ENCODE measurements at places on chromosomes 1 and 21.

- DNase-seq, result no peak
These were observed 896 bp downstream of the KANK4 start for GRCh38 chr1:62318320-62318755.

DNA sequence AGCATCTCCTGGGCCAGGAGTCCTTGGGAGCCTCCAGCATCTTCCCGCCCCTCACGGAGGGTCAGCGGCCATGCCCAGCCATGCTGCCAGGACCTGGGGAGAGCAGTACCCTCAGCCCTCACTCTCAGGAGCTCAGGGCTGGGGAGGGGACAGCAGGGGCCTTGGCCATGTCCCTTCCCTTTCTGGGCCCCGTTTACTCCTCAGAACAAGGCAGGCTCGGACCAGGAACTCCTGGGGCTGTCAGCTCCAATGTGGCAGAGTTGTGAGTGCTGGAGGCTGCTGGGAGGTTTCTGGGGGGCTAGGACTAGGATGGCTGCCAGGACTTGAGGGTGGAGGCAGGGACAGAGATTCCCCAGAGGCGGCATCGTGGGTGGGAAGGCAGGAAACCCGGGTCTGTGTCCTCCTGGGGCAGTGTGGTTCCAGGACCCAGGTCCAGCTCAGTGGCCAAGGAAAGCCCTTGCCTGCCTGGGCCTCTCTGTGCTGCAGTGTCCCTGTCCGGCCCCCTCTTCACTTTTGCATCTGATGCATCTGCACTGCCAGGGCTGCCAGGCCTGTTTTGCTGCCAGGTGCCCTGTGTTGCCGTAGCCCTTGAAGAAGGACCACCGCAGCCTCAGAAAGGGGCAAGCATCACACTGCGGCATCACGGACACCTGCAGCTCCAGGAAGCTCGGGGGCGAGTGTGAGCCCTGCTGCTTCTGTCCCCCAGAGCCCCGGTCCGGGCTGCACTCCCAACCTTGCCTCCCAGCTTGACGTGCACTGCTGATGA, 223.9 kb downstream of the CAMTA1 start:
- no peak for DNase-seq

DNA sequence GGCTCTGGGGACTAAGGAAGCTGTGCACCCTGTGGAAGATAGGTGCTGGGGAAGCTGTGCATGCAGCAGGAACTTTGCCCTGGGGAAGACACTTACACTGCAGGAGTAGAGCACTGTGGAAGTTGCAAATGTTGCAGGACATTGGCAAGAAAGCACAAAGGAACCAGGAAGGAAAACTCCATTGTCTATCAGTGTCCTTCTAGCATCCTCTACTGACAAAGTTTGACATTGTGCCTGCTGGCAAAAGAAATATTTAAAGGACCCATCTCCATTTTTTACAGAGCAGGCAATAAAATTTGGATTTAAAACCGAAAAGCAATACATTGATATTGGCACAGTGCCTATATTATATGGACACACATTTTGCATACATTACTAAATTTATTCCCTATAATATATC, 394.1 kb downstream of the PBX1 start:
- DNase-seq, result no peak

DNA sequence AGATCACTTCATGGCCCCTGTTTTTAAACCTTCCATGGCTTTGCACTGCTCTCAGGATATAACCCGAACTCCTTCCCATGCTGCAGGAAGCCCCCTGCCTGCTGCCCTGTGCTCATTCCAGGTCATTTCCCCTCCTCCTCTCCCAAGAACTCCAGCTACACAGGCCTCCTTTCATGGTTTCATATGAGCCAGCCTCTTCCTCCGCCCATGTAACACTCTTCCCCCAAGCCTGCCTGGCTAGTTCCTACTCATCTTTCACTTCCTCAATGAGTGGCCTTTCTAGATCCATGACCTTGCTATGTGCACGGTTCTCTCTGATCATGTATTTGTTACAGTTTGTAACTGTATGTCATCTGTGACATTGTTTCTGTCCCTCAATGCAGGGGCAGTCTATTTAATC, 3.1 kb upstream of the NCF2 start:
- DNase-seq, result no peak

DNA sequence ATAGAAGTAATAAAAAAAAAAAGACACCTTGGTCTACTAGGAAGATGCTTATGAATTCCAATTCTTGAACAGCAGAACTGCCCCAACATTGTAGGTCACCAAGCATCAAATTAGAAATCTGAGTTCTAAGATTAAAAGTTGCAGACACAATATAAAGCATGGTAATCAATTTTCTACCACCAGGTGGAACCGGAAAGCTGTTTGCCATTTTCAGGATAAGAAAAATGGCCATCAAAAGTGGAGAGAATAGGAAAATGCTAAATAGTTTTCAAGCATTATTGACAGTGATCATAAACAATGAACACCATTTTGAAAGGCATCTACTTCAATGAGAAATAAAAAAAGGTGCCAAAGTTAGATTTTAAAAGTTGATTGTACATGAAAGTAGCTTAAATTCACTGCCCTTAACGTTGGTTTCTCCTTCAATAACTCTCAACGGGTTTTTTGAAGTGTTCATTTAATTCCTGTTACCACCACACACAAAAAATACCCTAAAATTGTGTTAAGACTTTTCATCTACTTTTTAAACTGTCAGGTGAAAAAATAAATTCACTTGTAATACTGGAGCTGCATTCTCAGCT, 252.9 kb downstream of the KCNT2 start:
- peak; percentile 26 for DNase-seq

DNA sequence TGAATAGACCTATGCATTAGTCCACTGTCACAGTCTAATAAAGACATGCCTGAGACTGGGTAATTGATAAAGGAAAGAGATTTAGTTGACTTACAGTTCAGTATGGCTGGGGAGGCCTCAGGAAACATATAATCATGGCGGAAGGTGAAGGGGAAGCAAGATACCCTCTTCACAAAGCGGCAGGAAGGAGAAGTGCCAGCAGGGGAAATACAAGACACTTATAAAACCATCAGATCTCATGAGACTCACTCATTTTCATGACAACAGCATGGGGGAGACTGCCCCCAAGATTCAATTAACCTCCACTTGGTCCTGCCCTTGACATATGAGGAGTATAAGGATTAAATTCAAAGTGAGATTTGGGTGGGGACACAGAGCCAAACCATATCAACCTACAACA, 59.4 kb downstream of the CAPN9 start:
- no peak for DNase-seq

GRCh38 chr1:5717031-5717682, 275.1 kb downstream of the NPHP4 start:
- DNase-seq, result no peak

GRCh38 chr1:224720216-224720615, 104.1 kb downstream of the CNIH3 start:
- no peak for DNase-seq

DNA sequence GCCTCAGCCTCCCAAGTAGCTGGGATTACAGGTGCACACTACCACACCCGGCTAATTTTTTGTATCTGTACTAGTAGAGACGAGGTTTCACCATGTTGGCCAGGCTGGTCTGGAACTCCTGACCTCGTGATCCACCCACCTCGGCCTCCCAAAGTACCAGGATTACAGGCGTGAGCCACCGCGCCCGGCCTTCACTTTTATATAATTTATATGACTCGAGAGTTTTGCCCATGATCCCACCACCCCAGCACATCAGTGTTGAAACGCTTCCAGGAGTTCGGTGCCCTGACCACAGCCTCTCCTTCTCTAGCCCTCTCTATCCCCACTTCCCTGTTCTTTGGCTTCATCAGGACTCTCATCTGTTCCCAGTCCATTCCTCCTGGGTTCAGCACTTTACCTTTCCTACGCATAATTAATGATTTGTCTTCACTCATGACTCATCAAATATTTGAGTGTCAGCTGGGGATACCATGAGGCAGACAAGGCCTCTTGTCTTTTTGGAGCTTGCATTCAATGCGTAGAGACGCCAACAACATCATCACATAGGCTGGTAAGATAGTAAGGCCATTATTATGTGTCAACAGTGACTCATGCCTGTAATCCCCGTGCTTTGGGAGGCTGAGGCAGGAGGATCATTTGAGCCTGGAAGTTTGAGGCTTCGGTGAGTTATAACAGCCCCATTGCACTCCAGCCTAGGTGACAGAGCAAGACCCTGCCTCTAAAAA, 1.4 kb downstream of the PMF1 start:
- DNase-seq, result peak; percentile 49

DNA sequence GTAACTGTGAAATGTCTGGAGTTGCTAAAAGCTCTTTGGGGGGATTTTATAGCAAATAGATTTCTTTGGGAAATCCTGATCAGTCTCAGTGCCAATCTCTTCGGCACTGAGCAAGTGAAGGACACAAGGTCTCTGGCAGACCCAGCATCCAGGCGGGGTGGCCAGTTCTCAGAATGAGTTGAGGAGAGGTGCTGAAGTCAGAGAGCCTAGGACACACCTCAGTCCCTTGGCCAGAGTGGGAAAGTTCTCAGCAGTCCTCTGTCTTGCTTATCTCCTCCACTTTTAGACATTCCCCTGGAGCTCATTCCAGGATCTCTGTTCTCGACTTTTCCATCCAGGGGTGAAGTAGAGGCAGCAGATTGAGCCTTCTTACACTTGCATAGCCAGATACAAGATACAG, 6.7 kb downstream of the HLX start:
- DNase-seq, result no peak

DNA sequence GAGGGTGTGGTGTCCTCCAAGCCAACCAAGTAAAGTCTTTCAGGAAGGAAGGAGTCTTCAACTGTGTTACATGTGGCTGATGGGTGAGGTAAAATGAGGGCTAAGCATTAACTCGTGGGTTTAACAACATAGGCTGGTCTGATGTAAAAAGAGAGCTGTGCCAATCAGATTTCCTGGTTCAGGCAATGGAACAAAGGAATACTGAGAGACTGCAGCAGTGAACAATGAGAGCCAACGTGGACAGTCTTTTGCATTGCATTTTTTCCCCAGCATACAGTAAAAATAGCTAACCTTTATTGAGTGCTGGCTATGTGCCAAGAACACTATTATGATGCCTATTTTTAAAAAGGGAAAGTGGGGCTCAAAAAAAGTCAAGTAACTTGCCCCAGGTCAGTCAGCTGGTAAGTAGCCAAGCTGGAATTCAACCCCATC, 31.1 kb downstream of the DLGAP3 start:
- DNase-seq, result no peak

DNA sequence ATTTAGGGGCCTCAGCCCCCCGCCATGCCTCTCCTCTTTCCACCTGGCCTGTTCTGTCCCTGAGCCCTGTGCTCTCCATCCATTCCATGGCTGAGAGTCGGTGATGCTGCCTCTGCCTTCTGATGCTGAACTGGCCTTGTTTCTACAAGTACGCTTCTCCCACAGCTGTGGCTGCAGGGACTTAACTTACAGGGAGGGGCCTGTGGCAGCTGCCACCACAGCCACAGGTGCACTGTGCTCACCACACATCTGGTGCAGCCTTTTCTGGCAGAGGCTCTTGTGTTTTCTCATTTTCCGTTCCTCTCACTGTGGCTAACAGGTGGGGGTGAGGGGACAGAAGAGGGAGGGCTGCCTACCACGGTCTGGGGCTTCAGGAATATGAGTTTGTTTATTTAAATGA, 4.2 kb downstream of the FMO1 start:
- DNase-seq, result no peak

All from fibroblast of upper back skin (primary cell).